ENCODE measurements at places on chromosomes 4 and X.

DNA sequence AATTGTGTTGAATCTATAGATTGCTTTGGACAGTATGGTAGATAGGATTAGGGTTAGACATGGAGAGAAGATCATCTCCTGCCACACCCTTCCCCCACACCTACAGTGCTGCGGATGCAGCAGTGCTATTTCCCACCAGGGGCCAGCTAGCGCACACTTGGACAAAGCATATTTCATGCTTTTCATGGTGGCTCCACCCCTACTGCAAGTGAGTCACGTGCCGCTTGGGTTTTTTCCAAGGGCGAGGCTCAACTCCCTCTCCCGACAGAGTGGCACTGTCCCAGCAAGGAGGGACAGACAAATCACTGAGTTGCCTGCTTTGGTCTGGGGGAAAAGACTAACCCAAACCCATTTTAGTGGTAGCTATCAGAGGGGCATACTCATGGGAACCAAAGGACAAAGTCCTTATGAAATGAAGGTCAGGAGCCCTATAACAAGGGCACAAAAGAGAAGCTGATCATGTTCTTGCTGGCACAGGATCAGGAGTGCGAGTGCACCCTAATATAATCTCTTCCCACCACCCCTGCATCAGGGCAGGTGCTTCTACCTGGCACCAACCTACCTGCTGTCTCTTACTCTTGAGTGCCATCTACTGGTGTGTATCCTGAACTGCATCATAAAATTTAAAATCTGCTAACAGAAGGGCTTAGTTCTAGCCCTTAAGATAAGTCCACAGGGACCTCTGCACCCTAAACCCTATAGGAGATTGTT is 55.1 kb upstream of the PGAM4 start:
- no peak for DNase-seq

- DNase-seq, result no peak
Measured at GRCh38 chr4:13706120-13706519, 78.6 kb upstream of the BOD1L1 start.

DNA sequence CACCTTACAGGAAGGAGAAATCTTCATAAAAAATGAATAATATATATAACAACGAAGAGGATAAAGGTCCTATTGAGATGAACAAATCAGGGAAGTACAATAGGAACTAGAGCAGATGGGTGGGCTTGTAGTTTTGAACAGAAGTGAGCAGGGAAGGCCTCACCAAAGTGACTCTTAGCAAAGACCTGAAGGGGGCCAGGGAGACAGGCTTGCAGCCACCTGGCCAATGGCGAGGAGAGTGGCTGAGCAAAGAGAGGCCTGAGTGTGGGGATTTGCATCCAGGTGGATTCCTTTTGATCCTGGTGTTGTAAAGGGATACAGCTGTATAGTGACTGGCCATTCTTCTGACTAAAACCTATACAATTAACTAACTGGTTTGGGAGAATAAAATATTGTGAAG is 354.1 kb downstream of the CAMK2D start:
- DNase-seq, result no peak

- no peak for DNase-seq
Measured at GRCh38 chr4:156971676-156972378, at the start of gene PDGFC. TSS of gene PDGFC (minus strand) at chr4:156971799. CDS start at chr4:156970903, 896 bp downstream.

DNA sequence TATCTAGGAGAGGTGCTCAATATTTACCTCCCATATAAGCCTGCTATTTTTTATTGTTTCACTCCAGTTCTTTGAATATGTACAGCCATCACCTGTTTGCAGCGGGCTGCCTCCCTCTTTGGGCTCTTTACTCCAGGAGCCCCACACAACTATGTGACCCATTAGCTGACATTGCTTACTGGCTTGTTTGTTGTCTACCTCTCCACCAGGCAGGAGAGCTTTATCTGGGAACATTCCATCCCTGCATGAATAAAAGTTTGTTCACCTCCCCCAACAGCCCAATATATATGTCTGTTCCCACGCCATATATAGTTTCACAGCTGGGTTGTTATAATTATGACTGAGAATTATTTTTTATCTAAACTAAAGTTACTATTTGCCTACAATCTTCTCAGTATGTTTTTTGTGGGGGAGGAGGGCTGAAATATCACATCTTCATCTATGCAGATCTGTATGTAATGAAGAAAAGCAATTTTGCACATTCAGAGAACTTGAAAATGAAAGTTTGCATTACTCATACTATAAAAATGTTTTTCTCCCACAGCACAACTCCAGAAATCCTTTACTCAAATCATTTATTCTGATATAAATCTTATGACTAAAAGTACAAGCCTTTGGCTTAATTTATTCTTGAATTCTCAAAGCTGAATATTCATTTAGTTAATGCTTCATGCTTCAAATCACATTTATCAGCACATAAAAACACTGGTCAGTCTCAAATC is 61.2 kb upstream of the DAPP1 start:
- no peak for DNase-seq

DNA sequence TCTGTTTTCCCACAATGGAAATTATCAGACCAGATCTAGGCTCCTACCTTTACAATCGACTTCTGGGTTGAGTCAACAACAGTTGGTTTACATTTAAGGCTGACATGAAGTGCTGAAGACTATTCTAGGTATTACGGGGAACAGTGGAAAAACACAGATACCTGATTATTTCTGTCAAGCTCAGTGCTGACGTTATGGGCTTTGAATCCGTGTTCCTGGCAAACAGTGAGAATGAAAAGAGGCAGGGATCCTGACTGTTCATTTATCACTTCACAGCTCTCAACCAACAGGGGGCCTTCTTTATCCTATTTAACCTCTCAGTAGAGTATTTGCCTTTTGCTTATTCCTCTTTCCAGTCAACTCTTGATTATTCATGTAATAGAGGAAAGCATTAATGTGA is 43.1 kb downstream of the TMEM164 start:
- no peak for DNase-seq

- no peak for DNase-seq
Measured at GRCh38 chr4:55545151-55545550, 1.6 kb downstream of the CLOCK start.

GRCh38 chrX:48046846-48047245 is 24.6 kb downstream of the ZNF630 start:
- DNase-seq, result no peak

DNA sequence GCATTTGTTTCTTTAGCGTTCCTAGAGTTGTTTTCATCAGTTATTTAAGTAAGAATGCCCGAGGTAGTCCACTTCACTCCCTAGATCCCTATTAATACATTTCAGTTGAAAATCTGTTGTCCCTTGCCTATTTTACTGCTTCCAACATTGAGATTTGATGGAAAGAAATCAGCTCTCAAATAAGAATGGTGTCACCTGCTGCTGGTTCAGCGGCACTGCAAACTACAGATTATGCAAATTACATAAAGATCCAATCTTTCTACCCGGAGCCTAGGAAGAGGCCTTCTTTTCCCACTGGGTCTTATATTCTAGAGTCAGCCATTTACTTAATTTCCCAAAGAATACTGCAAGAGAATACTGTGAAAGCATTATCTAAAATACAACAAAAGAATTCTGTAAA is 597.6 kb upstream of the MAGEB2 start:
- no peak for DNase-seq

- no peak for DNase-seq
Measured at GRCh38 chrX:70001269-70001668, 48.5 kb downstream of the AWAT2 start.

DNA sequence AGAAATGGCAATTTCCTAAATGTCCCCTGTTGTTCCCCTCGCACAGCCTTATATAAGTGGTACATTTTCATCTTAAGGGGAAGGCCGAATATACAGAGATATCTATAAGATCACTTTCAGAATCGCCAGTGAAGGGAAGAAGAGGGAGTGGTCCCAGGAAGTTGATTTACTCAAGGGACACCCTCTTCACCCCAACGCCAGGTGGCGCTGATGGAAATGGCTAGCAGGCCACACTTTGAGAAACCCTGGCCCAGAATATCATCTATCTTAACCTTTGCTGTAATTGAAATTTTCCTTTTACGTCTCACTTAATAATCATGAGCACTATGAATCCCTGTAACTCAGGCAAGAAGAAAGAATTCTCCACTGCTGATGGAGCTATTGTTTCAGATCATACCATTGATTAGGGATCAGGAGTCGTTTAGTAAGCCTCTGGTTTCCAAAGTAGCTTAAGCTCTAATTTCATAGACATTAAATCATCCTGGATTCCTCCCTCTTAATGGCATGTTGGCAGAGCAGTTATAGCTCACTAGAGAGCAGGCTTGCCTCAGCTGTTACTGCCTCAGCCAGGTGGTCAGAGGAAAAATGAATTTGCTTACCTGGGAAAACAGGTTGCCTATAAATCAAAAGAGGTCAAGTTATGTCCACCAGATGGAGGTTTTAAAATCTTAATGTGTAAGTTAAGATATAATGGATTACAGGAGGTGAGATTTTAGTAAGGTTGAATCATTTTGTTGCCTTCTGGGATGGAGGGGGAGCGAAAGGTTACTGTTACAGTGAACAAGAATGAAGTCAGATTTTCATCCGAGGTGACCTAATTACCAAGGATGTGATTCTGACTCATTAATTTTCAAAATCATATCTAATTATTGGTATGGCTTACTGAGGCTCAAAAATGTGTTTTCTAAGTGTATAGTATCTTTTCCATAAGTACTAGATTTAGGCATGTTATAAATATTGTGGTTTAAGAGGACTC is 941.2 kb upstream of the TENM3 start:
- no peak for DNase-seq

DNA sequence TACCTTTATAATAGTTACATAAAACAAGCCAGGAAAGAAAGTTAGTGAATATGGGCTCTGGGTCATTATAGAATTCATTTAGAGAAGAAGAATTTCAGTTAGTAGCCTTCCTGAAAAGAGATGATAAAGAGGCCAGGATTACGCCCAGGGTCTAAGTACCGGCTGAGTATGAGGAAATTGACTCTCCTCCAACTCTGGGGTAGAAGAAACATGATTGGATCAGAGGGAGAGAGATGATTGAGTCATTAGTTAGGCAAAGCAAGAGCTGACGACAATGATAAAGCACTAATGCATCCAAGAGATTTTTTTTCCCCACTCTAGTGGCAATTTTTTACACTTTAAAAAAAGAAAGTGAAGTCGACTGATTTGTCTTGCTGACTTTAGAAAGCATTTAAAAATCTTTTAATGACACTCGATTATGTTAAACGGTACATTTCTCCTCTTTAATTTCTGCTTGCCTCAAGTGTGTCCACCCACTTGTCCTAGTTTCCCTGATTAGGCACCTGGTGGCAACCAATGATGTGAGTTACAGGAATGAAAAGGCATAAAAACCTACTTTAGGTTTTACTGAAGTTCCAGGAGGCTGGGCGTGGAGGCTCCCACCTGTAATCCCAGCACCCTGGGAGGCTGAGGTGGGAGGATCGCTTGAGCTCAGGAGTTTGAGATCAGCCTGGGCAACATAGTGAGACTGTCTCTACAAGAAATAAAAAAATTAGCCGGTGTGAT is 37.3 kb upstream of the IGFBP7 start:
- DNase-seq, result no peak

- no peak for DNase-seq
Measured at GRCh38 chrX:130190801-130191200, 19.0 kb downstream of the RAB33A start.

DNA sequence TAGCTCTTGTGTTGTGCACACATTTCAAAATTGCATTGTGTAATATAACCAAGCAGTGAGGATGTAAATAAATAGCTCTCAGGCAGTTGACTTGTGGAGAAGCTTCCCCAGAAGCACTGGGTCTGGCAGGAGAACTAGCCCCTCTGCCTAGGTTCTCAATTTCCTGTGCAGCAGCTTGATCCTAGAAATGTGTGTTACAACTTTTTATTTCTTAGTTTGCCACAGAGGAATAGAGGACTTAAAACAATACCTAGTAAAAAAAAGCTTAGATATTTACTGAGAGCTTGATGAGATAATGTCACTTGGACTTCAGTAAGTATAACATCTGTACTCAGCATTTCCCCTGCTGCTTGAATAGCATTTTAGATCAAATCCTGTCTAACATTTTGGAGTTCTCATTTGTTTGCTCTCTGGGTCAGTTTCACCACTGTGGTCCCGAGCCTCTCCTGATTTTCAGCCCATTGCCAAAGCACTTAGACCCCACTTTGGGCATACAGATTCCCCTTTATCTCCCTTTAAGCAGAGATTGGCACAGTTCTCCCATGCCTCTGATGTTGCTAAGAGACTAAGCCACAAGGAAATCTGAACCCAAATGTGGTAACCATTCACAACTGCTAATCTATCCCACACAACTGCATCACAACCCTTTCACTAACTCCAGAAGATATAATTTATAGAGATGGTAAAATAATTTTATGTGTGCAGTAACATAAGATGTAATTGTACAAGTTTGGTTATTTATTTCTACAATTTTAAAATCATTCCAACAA is 98.2 kb upstream of the NRK start:
- no peak for DNase-seq

DNA sequence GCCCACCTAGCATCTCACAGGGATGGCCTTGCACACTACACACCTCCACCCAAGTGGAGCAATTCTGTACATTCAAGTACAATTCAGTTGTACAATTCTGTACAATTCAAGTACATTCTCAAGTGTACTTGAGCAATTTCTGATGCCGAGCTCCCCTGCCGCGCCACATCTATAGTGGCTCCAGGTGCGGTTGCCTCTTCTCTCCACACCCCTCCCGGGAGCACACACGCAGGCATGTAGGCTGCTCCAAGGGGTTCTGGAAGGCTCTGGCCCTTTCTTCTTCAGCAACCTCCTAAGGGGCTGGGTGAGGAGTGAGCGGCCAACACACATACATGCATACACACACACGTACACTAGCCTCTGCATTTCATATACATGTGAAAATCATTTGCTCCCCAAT is 18.9 kb upstream of the DUSP9 start:
- no peak for DNase-seq

DNA sequence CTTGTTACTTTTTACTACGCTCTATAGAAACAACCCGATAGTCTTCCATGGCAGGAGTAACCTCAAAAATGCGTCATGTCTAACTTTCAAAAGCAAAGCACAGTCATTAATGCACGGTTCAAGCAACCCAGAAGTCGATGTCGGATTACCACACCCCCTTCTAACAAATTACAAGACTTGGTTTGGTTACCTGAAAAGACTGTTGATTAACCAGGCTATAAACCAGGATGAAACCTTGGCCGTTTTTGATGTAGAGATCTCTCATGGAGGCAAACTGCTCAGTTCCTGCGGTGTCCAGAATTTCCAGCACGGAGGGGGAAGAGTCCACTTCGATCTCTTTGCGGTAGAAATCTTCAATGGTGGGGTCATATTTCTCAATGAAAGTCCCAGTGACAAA is 2.4 kb downstream of the RAP2C start:
- no peak for DNase-seq

GRCh38 chr4:3250956-3251690 is 2.2 kb downstream of the MSANTD1 start:
- no peak for DNase-seq

GRCh38 chr4:169657470-169658107 is 37.2 kb downstream of the CLCN3 start:
- no peak for DNase-seq

- DNase-seq, result no peak
Measured at GRCh38 chrX:108313669-108314068, 124.6 kb downstream of the COL4A6 start.
